ENCODE measurements at places on chromosomes 5 and 9.

DNA sequence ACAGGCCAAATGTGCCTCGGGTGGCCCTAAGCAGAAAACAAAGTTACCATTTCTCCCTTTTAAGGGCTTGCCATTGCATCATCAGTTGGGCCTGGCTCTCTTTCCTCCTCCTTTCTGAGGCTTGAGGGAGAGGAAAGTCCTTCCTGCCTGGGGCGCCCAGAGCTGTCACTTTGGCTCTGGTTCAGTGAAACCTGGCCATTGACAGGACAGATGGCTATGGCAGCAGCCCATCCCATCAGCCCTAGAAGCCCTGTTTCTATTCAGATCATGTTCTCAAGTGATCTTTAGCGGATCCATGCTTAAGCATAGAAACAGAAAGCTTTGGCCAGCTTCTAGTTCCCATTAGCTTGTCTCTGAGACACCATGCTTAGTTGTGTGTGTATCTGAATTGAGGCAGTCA lies 293.4 kb downstream of the YTHDC2 start:
- DNase-seq: peak; percentile 47

DNA sequence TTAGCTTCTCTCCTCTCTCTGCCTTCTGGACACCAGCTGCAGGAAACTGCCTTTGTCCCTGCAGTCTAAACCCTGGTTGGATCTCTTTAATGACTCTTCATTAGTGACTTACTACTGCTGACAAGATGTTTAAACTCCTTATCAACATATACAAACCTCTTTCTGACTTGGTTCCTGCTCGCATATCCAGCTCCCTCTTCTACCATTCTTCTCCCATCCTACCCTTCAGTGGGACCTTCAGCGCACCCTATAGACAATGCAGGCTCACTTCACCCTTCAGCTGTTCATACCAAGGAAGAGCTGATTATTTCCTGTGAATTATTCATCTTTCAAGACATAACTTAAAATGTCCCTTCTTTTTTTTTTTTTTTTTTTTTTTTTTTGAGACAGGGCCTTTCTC lies 436.5 kb downstream of the KIAA0825 start:
- DNase-seq: no peak

GRCh38 chr9:98570663-98571440 lies 137.9 kb downstream of the GABBR2 start:
- no peak for DNase-seq

- peak; percentile 9 for DNase-seq
Observed at GRCh38 chr5:176744584-176744965, 65.8 kb upstream of the UNC5A start.

DNA sequence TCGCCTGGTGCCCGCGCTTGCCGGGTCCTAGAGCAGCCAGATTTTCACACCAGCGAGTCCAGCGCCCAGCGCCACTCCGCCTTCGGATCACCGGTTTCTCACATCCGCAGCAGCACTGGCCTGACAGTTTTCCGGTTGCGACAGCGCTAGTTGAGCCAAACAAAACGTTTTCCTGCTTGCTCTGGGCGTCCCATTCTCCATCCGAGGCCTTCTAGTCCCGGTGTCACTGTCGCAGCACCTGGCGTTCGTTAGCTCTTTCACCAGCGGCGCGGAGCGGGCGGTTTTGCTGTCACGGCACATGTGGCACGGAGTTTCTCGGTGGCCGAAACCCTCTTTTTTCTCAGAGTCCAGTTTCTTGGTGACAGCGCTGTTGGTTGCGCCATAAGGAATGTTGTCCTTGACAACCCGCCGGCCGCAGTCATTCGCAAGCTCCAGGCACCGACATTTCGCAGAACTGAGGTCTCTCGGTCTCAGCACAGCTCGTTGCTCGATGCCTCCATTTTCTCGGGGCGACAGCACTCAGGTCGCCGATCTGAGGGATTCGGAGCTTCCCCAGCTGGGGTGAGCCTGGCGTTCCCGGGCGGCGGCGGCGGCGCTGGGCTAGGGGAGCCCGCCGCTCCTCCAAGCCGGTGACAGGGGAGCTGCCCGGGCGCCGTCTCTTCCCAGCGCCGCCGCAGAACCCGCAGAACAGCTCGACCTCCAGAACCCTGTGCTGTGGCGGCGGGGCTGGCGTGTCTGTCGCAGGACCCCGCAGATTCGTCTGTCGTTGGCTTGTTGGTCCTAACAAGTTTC lies 47.8 kb downstream of the ANXA2R start:
- peak; percentile 75 for DNase-seq

- DNase-seq: no peak
Observed at GRCh38 chr5:39558541-39558940, 133.8 kb upstream of the DAB2 start.

- DNase-seq: no peak
Observed at GRCh38 chr5:66966439-66966838, 230.2 kb downstream of the CD180 start.

- DNase-seq: no peak
Observed at GRCh38 chr5:151469386-151469785, 22.0 kb downstream of the SLC36A1 start.

DNA sequence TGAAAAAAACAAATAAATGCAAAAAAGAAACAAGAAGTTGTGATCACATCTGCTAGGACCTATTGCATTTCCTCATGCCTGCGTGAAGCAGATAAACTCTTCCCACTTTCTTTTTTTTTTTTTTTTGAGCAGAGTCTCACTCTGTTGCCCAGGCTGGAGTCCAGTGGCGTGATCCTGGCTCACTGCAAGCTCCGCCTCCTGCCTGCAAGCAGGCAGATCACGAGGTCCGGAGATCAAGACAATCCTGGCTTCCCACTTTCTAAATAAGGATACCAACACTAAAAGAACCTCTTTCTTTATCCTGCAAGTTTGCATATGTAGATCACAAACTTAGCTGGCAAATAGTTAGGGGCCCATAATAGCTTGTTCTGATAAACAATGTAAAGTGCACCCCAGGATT lies 128.6 kb downstream of the ASTN2 start:
- DNase-seq: no peak

GRCh38 chr5:179153921-179154345 lies 93.8 kb downstream of the ZNF354C start:
- no peak for DNase-seq

- DNase-seq: no peak
Observed at GRCh38 chr9:99752417-99753109, 69.1 kb upstream of the NR4A3 start.

All from left hindlimb (tissue), 1 donor.